Right renal cortex interstitium (tissue), 3 donors: ENCODE measurements at places on chromosomes 3 and 15.

- no peak for DNase-seq
Measured at GRCh38 chr3:13338231-13338630, 81.9 kb downstream of the NUP210 start.

- DNase-seq = no peak
Measured at GRCh38 chr15:65970937-65971740, 101.8 kb downstream of the RAB11A start.

GRCh38 chr15:35738370-35738769, 192.4 kb upstream of the DPH6 start:
- DNase-seq = no peak

GRCh38 chr15:85671156-85671555, 123.6 kb downstream of the KLHL25 start:
- no peak for DNase-seq

GRCh38 chr3:143650827-143651226, 197.4 kb downstream of the SLC9A9 start:
- DNase-seq = no peak

- no peak for DNase-seq
Measured at GRCh38 chr3:108209579-108209978, 12.6 kb downstream of the IFT57 start.

DNA sequence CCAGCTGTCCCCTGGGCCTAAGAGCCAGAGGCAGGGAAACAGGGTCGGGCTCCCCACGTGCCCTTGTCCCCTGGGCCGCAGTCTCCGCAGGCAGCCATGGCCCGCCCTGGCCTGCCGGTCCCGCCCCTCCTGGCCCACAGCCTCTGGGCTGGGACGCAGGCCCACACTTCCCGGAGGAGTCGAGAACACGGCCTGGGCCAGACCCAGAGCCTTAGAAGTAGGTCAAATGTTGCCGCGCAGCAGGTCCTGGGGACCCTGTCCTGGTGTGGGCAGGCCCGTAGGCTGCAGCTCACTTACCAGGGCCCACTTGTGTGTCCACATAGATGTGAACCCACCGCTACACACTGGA, 4.3 kb upstream of the MYL3 start:
- no peak for DNase-seq

DNA sequence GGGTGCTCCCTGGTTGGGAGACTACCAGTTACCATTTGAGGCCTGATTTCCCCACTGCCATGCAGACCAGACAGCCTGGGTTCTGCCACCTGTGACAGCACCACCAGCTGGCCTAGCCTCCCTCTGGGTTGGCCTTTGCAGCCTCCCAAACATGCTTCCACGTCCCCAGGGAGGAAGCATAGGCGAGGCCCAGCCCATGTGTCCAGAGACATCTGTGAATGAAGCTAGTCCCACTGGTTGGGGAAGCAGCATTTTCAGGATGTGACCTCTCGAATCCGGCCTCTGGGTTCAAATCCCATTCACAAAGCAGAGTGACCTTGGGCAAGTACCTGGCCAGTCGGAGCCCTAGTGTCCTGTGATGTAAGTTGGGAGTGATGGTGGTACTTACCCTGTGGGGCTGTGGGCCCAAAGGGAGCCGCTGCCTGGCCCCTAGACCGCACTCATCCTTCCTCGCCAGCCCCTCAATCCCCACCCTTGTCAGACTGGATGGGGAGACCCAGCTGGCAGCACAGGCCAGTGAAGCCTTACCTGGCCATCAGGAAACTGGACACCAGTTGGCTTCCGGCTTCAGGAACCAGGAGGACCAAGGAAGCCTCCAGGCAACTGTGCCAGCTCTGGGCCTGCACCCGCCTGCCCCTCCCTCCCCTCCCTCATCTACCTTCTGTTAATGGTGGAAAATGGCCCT, 6.0 kb downstream of the KLF15 start:
- DNase-seq = no peak

GRCh38 chr3:169286214-169286613, 377.3 kb downstream of the MECOM start:
- DNase-seq = no peak

DNA sequence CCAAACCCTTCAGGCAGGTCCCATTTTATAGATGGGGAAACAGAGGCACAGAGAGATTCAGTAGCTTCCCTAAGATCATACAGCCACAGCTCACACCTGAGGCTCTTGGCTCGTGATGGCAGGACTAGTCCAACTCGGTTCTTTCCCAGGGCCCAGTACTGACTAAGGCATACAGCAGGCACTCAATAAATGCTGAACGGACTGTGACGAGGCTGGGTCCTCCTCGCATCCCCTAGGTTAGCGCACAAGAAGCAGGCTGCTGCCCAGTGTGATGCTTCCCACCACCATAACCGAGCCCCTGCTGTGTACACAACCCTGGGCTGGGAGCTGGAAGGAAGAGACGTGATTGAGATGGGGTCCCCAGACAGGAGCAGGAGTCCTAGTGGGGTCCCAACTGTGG, 24.9 kb downstream of the PLXND1 start:
- no peak for DNase-seq

DNA sequence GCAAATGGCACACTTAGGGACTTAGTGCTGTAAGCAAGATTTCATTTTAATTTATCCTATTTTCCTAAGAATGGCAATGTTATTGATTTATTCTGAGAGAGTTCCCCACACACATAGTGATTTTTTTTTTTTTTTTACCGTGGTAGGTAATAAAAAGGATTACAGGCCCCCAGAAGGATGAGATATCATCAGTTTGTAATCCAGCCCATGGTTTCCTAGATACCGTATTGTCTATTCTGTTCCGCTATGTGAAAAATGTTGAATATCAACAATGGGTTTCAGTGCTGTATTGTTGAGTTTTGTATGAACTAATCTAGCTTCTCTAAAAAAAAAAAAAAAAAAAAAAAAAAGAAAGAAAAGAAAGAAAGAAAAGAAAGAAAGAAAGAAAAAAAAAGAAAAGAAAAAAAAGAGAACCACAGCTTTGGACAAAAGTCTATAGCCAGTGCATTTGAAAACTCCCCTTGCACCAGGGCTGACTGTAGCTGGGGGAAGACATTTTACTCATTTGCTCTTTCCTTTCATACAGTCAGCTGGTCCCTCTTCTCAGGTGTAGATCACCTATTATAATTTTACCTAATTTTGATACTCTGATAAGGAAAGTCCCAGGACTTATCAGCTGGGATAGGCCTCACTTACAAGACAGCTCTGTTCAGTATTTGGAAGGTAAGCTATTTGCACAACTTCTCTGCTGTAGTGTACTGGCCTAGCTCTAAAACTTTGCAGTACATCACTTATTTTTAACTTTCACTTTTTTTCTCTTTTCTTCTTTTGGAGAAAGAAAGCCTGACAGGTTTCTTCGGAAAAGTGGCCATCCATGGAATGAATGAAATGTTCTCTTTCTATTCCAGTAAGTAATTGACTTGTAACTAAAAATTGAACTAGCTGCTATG, 101.4 kb upstream of the SOX2 start:
- DNase-seq = no peak

- no peak for DNase-seq
Measured at GRCh38 chr15:40274350-40275274, 8.3 kb downstream of the ANKRD63 start.

GRCh38 chr3:122886251-122886650, 91.4 kb downstream of the SLC49A4 start:
- DNase-seq = no peak

- no peak for DNase-seq
Measured at GRCh38 chr3:153658136-153658535, 463.1 kb upstream of the ARHGEF26 start.

GRCh38 chr3:10779293-10779805, 36.7 kb upstream of the SLC6A11 start:
- DNase-seq = no peak

DNA sequence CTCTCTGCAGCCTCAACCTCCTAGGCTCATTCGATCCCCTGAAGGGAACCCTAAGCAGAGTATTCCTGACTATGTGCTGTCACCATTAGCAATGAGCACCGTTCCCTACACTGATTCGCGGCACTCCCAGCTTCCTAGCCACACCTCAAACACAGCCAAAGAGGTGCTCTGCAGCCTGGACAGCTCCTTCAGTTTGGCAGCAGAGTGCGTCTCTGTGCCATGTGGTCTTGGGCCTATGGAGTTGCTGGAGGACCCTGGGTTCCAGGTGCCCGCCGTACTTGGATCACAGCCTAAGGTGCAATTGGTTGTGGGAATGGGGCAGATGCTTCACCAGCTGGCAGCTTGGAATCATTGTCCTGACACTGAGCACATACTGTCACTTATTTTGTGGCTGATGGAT, 17.3 kb upstream of the IL12A start:
- no peak for DNase-seq
